ENCODE measurements at places on chromosomes 13 and 19. TPM values are rescaled to one million over a fixed set of nuclear protein-coding genes. Genes with fewer than 3 reads are reported as not detected.

Gene LILRB5
- total RNA-seq = not detected

GRCh38 chr19:53980539-53981375 lies 10.7 kb upstream of the CACNG6 start:
- DNase-seq = peak; percentile 38

- peak; percentile 81 for DNase-seq
These were observed 121.6 kb upstream of the FRY start for GRCh38 chr13:31909864-31910551.

- DNase-seq = no peak
These were observed 17.3 kb downstream of the PRKCSH start for GRCh38 chr19:11452620-11453310.

Gene IZUMO2
- total RNA-seq = not detected

DNA sequence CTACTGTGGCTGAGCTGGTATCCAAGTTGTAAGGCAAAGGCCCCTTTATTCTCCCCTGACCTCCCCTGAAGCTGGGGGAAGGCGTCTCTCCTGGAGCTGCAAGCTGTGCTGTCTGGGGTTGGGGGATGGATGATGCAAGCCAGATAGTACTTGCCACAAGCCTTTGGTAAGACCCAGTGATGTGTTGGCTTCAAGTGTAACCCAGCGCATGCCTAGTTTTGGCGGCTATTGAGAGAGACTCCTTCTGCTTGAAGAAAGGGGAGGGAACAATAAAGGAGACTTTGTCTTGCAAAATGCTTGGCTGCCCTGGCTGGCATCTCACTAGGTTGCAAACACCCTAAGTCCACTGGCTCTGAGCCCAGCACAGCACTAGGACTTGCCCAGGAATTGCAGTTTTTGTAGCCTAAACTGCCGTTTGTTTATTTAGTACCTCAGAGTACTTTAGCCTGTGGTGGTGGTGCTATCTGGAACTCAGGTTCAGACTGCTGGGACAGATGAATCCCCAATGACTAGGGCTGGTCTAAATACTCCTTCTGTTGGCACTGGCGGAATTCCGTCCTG lies 108.2 kb downstream of the TNFSF13B start:
- no peak for DNase-seq

DNA sequence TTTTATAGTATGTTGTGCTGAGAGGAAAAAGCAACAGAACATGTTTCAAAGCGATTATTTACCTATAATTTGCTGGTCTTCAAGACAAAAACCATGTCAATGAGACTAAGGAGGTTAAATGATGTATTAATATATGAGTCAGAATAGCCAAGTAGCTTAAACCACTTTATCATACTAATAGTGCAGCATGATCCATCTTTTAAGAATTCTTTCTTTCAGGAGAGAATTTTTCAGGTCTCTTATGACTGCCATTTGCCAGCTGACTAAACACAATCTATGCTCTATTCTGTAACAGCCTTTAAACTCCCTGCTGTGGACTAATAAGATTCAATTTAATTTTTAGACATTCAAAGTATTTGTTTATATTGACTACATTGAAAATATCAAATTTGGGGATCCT lies 93.7 kb downstream of the TRPC4 start:
- peak; percentile 70 for DNase-seq

GRCh38 chr13:112179421-112179820 lies 112.5 kb downstream of the SOX1 start:
- no peak for DNase-seq

Gene PCDH9
- 0.76 TPM for total RNA-seq

- no peak for DNase-seq
These were observed 101.2 kb downstream of the WASF3 start for GRCh38 chr13:26658448-26659385.

DNA sequence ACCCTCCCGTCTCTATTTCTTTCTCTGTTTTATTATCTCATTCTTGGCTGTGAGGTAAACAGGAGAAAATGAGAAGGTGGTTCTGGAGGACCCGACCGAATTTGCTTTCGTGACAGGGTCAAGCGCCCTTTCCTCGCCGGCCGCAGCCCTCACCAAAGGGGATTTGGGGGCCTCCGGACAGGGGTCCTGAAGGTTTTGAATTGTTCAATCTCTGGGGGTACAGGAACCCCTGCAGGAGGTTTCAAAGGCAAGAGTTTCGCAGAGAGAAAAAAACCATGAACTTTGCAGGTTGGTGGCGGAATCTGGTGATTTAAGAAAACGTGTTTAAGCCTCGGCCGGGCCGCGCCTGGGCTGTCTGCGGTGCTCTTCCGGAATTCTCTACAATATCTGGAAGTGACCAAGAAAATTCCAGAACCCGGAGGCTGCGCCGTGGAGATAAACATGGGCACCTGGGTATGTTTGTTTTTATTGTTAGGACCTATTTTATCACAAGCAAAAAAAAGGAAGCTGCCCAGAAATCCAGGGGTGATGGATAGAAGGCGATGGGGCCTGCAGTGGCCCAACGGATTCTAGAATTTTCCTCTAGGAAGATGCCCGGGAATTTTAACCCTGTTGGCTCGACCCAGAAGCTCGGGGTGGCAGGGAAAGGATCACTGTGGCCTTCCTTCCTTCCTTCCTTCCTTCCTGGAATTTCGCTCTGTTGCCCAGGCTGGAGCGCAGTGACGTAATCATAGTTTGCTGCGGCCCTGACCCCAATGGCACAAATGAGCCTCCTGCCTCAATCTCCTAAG lies 14.2 kb upstream of the PTBP1 start:
- no peak for DNase-seq

Gene BCL3
- 11.3 TPM for total RNA-seq

DNA sequence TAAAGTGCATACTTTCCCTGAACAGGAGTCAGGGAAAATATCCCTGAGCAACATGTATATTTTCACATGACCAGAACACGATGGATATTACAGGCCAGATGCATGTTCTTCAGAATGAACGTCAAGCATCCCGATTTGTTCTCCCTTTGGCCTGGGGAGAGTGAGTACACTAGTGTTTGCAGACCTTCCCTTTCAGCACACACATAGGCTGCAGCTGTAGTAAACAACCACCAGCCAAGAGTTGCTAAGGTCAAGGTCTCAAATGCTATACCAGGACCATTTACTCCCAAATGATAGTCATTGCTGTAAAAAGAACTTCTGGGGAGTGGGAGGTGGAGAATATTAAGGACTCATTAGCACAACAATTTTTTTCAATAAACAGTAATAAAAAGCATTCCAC lies 3.0 kb downstream of the KLF12 start:
- no peak for DNase-seq

Gene SLC27A1
- 34.0 TPM for total RNA-seq

Gene NKG7
- total RNA-seq = not detected

GRCh38 chr19:31185261-31185660 lies 164.0 kb downstream of the TSHZ3 start:
- DNase-seq = no peak

- peak; percentile 81 for DNase-seq
These were observed 25.8 kb downstream of the LACC1 start for GRCh38 chr13:43905435-43906031.

GRCh38 chr19:46821512-46822409 lies 28.9 kb downstream of the AP2S1 start:
- DNase-seq = no peak

DNA sequence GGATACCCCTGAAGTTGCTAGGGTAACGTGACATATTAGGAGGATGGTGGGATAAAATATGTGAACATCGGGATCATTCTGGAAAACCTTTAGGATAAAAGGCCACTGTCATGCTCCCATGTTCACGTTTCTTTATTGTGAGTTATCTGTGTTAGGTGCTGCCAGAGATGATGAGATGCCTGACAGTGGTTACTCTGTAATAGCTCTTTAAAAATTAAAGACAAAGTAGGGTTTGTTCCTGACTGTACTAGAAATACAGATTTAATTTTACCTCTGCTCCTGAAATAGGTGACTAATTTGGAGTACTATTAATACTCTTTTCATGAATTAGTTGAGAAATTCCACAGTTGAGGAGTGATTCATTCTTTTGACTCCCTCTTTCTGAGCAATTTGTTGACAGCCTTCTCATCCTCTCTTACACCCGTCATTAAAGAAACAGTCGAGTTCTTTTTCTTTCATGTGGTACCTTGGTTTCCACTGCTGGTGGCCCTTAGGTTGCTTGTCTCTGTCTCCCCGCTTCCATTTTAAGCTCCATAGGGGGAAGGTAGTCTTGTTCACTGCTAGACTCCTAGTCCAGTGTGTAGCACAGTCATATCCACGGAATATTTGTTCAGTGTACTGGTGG lies 28.4 kb downstream of the SAE1 start:
- DNase-seq = peak; percentile 79

- no peak for DNase-seq
These were observed 338.6 kb downstream of the FGF9 start for GRCh38 chr13:22009500-22009899.

- DNase-seq = peak; percentile 19
These were observed 40.2 kb downstream of the RAB20 start for GRCh38 chr13:110521296-110521680.

DNA sequence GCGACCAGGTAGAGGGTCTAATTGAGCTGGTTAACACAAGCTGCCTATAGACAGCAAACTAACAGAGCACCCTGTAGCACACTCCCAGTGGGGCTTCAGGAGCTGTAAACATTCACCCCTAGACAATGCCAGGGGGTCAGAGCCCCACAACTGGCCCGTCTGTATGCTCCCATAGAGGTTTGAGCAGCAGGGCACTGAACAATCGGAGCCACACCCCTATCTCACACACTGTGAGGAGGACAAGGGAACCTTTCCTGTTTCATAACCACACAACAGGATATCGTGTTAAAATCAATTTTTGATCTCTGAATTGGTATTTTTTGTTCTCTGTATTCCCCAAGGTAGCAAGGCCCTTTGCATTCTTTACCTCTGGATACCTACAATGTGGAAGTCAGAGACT lies 266.1 kb downstream of the SPRY2 start:
- DNase-seq = no peak

DNA sequence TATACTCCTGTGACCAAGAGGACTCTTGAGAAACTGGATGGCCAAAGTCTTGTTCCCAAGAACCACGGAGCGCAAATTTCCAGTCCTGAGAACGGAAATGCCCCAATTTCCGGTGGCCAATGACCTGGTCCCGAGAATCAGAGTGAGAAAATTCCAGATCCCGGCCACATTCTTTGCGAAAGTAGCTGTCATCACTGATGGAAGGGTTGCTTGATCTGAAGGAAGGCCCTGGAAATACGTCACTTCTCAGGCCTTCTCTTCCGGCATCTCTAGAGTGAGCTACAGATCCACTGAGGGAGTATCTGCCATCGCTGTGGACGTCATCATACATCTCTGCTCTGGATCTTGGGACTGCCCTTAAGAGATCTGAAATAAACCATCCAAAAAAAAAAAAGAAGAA lies 7.5 kb downstream of the SUGP2 start:
- DNase-seq = no peak

- DNase-seq = no peak
These were observed 85.7 kb downstream of the RYR1 start for GRCh38 chr19:38519168-38519567.

Data from GM23248 (cell line).